ENCODE measurements at places on chromosomes 7 and 10. TPM values are rescaled to one million over a fixed set of nuclear protein-coding genes. Genes with fewer than 3 reads are reported as not detected.

The SUN3 gene
- not detected for total RNA-seq

The FHIP2A gene
- total RNA-seq = 16.2 TPM

The IFIT2 gene
- total RNA-seq = 2.7 TPM

The CYP2W1 gene
- total RNA-seq = not detected

The CCL26 gene
- total RNA-seq = not detected

The HKDC1 gene
- total RNA-seq = 1.5 TPM

The CALHM1 gene
- not detected for total RNA-seq

The LRRD1 gene
- not detected for total RNA-seq

The TAS2R41 gene
- not detected for total RNA-seq

The NODAL gene
- not detected for total RNA-seq

The PLAC9 gene
- 3.1 TPM for total RNA-seq

The MALRD1 gene
- not detected for total RNA-seq

The GJC3 gene
- total RNA-seq = not detected

The ANKRD2 gene
- total RNA-seq = not detected

The ATOH7 gene
- total RNA-seq = not detected
